NCI-H187 (cell line): ENCODE measurements at places on chromosomes 16 and 17.

GRCh38 chr16:74264811-74265210, 31.8 kb upstream of the PSMD7 start:
- DNase-seq, result no peak

GRCh38 chr16:11066261-11066870, 122.0 kb downstream of the CLEC16A start:
- DNase-seq, result no peak

DNA sequence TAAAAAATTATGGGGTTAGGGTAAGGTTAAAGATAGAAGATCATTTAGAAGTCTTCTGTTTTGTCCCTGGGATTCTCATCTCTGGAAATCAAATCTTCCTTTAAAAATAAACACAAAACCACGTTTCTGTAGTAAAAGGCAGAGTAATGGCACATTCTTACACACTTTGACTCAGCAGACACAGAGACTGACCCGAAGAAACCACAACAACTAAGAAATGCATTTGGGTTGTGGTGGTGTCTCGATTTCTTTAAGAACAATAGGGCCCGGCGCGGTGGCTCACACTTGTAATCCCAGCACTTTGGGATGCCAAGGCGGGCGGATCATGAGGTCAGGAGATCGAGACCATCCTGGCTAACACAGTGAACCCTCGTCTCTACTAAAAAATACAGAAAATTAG, 54.9 kb upstream of the MYH10 start:
- no peak for DNase-seq

DNA sequence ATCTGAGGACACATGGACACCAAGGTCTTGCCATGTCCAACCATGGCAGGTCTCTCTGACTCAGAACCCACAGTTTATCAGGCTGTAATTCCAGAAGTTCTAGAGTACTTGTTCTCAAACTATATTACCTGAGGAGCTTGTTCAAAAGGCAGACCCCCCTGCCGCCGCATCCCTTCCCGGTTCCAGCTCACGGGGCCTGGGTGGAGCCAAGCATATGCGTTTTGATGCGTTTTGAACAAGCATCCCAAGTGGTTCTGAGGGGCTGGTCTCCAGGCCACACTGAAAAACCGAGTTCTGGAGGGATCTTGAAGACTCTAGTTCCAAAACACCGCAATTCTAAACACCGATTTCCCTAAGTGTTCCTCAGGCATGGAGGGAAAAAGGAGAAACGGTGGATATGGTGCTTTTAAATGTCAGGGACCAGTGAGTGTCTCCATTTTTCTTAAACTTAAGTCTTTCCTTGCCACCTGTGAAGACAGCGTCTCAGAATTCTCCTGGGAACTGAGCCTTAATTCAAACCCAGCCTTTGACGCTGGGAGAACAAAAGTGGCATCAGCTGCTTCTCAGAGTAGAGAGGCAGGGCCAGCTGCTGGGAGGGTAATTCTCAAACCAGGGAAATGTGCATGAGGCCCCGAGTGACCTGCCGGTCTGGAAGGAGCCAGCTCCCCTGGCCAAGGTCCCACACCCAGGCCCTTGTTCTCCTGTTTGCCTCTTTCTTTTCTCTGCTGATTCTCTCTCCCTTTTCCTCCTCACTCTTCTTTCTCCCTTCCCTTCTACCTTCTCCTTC, 84.4 kb upstream of the PLCG2 start:
- no peak for DNase-seq

DNA sequence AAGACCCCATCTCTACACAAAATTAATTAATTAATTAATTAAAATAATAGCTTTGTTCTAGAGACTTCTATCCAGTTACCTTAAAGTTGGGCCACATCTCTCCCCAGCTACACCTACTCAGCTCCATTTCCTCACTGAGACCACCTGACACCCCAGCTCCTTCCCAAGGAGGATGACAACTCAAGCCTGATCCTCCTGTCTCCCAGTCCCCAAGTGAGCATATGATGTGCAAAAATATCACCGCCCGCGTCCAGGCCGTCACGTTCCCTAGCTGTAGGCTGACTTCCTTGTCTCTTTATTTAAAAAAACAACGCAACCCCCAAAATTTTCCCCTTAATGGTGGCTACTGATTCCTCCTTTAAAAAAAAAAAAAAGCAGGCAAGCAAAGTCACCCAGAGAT, 120.2 kb upstream of the RCVRN start:
- no peak for DNase-seq

- DNase-seq, result no peak
Measured at GRCh38 chr16:2898831-2899563, 12.7 kb upstream of the FLYWCH1 start.

GRCh38 chr17:50425682-50426471, at the start of gene ACSF2:
TSS of gene ACSF2 (plus strand) at chr17:50426218. CDS start at chr17:50426262, 44 bp downstream.
- no peak for DNase-seq
